ENCODE measurements at places on chromosomes 12 and 14.

DNA sequence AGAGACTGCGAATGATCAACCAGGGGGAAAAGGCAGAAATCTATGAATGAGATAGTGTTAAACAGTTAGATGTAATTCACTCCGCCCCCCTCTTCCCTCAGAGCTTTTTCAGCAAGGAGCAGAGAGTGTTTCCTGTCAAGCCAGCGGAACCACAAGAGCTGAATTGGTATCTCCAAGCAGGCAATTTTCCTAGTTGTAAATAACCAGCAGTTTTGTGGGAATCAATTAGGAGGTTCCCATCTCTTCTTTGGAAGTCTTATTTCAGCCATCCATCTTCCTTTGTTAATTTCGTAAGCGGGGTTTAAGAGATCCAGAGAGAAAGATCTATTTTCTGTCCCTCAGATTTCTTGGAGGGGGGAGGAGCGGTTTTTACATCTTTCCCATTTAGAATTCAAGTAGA lies 178.0 kb downstream of the FOXN3 start:
- no peak for DNase-seq

DNA sequence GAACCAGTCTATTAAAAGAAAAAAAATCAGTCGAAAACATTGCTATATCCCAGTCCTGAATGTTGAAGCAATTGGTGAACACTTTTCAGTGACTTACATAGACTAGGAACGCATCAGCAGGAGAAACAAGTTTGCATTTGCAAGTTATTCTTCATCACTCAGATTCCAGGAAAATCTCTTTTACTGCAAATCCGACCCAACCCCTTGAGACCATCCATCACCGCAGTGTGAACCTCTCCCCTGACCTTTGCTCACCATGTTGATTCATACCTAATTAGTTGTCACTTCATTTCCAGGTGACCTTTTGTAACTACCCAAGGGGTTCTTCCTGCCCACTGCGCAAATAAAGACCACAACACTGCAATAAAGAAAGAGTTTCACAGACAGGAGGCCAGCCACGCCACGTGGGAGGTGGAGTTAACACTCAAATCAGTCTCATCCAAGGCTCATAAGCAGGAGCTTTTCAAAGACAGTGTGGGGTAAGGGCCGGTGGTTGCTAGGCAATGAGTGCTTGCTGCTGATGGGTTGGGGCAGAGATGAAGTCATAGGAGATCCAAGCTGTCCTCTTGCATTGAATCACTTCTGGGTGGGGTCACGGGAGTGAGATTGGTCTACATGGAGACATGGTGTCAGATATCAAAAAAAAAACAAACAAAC lies 241.3 kb upstream of the TMEM132C start:
- DNase-seq: no peak

DNA sequence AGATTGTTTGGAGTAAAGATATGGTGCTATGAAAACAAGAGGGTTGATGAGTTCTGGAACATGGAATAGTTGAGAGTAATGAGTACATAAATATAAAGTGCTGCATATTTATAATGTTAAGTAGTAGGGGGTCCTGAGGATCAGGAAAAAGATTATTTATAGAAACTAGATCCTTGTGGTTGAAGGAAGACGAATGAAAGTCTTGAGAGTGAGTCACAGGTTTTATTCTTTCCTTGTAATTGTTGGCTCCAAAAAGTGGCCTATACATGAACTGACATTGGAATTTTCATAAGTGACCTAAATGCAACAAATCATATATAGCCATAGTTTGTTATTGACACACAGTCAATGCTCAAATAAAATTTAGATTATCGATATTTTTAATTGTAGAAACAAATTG lies 440.4 kb upstream of the PRICKLE1 start:
- DNase-seq: no peak

DNA sequence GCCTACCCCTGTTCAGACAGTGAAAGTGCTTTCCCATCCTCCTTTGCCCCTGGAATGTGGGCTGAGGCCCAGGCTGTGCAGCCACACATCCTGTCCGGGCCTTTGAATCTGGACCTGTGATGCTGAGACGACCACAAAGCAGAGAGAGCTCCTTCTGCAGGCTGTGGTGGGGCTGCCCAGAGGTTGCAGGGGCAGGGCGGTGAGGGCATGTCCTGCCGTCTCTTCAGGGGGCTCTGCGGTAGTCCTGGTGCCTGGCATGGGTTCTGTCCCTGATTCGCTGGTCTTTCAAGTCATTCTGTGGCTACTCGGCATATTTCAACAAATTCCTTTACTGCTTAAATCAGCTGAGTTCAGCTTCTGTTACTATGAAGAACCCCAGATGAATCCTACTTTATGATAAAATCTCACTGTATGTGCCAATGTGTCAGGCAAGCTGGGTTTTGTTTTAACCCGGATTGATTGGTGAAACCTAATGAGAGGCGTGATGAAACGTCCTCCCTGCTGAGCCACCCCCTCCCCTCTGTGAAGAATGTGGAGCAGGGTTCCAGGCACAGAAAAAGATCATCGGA lies 63.4 kb upstream of the DICER1 start:
- DNase-seq: no peak

- DNase-seq: no peak
These were observed 1.1 kb upstream of the HDAC7 start for GRCh38 chr12:47820631-47821345.

DNA sequence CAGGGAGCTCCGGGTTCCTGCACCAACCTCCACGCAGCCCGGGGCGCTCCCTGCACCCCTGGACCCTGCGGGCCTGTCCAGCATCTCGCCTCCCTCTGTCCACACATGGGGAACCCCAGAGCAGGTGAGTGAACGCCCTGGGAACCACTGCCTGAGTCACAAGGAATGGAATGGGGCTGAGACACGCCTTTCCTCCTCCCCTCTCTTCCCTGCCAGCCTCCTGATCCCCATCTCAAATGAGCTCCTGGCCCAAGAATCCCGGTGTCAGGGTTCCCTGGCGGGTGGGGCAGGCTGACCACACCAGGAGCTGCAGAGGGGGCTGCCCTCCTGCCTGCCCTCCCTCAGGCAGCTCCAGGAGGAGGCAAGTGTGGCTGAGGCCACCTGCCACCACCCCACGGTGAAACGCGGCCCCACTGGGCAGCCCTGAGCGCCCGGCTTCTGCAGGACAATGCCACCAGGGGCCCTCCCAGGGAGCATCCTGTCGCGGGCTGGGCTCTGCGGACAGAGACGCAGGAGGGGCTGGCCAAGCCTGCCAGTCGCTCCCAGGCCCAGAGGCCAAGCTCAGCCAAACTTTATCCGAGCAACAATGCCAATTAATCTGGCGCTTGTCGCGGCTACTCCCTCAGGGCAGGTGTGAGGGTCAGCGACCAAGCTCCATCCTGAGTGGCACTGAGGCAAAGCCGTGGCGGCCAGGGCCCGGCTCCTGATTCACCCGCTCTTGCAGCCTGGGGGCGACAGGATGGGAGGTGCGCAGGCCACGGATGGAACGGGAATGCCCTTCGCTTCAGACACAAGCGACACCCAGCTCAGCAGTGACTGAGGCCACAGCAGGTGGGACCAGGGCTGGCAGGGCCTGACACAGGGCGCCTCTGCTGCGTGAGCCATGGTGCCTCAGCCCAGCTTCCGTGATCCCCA lies 44.3 kb downstream of the GALNT9 start:
- no peak for DNase-seq

- DNase-seq: no peak
These were observed 419.5 kb downstream of the TMEM121 start for GRCh38 chr14:105945896-105946295.

- DNase-seq: no peak
These were observed 336.5 kb downstream of the FSCB start for GRCh38 chr14:44170556-44170955.

DNA sequence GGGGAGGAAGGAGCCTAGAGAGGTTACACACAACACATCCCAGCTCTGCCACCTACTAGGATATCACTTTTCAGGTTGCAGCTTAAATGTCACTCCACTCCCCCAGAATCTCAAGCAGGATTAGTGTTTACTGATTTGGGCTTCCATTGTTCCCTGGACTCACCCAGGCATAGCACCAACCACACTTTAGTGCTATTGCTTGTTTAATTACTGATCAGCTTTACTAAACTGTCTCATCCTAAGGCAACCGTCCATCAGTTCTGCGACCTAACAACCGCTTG lies 6.1 kb upstream of the KRT18 start:
- no peak for DNase-seq

GRCh38 chr12:100672075-100672592 lies 98.7 kb downstream of the GAS2L3 start:
- DNase-seq: no peak
